ENCODE measurements at places on chromosomes 3 and 15. TPM values are rescaled to one million over a fixed set of nuclear protein-coding genes. Genes with fewer than 3 reads are reported as not detected.

The IL1RAP gene
- 11.0 TPM for total RNA-seq

The SLC38A3 gene
- total RNA-seq = not detected

The ROBO2 gene
- total RNA-seq = not detected

The ARGFX gene
- total RNA-seq = not detected

The CPNE9 gene
- not detected for total RNA-seq

The IQCH gene
- 0.98 TPM for total RNA-seq

The SCN11A gene
- total RNA-seq = 0.05 TPM

DNA sequence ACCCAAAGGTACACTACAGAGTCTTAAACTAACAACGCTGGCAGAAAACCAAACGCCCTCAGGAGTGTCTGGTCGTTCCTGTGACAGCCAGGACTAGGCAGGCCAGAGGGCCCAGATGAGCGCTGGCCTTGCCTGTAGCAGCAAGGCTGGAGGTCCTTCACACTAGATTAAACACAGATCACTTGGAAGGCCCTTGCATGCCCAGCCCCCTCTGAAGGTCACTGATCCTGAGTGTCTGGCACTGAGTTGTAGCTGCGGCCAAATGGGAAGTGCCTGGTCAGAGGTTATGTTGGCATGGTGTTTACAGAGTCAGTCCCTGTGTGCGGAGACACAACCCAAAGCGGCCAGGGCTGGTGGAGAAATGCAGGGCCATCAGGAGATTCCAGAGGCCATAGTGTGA, 58.9 kb downstream of the ZNF621 start:
- no peak for DNase-seq

DNA sequence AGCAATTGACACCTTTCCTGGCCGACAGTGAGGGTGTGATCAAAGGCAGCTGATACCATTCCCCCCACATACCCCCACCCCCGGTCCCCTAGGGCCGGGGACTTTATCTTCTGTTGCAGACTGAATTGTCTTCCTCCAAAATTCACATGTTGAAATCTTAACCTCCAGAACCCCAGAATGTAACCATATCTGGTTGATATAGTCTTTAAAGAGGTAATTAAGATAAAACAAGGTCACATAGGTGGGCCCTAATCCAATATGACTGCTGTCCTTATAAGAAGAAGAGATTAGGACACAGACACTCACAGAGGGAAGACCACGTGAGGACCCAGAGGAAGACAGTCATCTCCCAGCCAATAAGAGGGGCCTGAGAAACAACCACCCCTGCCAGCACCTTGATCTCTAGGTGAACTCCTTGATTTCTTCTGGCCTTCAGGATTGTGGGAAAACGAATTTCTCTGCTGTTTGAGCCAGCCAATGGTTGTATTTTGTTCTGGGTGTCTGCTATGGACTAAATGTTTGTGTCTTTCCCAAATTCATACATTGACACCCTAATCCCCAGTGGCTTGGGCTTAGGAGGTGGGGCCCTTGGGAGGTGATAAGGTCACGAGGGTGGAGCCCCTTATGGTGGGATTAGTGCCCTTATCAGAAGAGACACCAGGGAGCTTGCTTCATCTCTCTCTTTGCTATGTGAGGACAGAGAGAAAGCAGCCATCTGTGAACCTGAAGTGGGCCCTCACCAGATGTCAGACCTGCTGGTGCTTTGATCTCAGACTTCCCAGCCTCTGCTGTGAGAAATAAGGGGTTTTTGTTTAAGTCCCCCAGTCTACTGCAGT, 144.0 kb downstream of the CHSY1 start:
- no peak for DNase-seq

GRCh38 chr3:138338811-138339210, 9.2 kb upstream of the NME9 start:
- DNase-seq = no peak

DNA sequence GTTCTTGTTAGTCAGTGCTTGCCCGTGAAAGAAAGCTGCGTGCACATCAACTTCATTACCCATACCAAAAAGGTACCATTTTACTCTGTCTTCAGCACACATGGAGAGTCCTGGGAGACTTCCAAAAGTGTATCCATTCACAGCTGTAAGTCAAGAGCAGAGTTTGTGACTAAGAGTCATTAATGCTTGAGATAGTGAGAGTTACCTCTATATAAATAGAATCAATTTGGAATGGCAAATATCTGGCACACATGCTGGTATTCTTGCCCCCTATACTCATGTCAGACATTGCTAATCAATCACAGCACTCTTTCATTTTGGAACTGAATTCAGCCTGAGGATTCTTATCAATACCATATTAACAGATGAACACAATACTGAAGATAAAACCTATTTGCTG, 14.2 kb downstream of the CP start:
- DNase-seq = no peak

GRCh38 chr3:171095063-171095462, 68.5 kb upstream of the SLC2A2 start:
- DNase-seq = no peak

DNA sequence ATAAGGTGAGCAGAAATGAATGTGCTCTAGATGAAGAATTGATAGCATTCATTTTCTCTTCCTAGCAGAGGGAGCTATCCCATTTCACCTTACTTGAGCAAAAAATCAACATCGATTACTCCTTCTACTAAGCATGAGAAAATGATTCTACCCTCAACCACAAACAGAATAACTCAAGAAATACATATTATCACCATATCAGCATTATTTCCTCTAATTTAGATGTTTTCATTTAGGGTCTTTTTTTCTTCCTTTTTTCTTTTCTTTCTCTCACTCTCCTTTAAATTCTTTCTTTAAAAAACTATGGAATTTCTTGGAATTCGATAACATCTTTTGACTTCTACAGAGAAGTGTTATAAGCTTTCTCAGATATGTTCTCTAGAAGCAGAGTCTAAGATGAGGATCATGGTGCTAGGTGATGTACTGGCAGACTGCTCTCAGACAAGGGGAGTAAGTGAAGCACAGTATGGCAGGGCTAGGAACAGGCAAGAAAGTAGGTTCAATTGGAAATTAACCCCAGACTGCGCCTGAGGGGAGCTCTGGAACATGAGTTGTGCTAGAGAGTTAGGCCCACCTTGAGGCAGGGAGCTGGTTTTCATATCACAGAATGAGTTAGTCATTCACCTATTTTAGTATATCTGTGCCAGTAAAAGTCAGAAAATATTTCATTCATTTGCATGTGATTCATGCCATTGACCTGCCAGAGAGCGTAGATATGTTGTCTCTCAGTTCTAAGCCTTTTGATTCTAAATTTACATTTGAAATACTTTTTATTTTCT, 279.2 kb upstream of the KCNH8 start:
- peak; percentile 71 for DNase-seq

DNA sequence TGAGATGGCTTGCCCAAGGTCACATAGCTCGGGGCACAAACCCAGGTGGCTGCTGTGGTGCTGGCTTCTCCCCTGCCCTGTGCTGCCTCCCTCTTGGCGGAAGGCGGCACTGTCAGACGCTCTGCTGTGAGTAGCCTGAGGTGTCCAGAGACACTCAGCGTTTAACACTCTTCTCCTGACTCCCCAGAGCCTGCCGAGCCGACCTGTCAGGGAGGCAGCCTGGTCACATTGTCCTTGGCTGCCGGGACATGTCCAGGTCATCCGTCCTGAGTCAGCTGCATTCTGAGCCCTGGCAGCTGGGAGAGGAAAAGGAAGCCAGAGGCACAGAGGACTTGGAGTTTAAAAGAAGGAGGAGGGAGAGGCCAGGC, 4.7 kb downstream of the LMAN1L start:
- no peak for DNase-seq

- no peak for DNase-seq
Observed at GRCh38 chr3:126985132-126985985, 2.4 kb downstream of the PLXNA1 start.

DNA sequence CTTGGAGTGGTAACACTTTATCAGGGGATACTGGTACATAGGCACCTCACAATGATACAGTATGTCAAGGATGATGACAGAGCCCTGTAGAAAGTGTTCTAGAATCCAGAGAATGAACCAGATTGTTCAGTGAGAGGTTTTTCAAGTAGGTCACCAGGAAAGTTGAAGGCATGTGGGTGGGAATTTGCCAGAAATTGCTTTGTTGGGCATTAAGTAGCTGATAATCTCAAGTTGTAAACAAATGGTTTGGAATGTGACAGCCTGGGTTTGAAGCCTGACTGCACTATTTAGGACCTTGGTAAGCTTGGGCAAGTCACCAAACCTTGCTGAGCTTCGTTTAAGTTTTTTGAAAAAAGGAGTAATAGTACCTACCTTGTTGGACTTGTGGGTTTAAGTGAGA, 12.5 kb downstream of the SLC35G2 start:
- no peak for DNase-seq

GRCh38 chr3:139547666-139548065, 8.1 kb upstream of the RBP1 start:
- DNase-seq = no peak

- no peak for DNase-seq
Observed at GRCh38 chr3:149401212-149401925, 23.9 kb upstream of the TM4SF1 start.

DNA sequence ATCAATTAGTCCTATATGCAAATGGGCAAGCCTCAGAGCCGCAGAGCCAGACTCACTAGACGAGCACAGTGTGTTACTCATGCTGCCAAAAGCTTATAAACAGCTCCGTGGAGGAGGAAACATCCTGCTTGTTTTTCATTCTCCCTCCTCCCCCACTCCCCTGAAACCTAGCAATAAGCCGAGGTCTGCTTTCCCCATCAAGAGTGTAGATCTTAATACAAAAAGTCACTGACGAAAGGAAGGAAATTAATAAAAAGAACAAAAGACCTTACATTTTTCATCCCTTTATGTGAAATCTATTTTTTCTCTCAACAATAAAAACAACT, 88.5 kb downstream of the XXYLT1 start:
- peak; percentile 14 for DNase-seq

DNA sequence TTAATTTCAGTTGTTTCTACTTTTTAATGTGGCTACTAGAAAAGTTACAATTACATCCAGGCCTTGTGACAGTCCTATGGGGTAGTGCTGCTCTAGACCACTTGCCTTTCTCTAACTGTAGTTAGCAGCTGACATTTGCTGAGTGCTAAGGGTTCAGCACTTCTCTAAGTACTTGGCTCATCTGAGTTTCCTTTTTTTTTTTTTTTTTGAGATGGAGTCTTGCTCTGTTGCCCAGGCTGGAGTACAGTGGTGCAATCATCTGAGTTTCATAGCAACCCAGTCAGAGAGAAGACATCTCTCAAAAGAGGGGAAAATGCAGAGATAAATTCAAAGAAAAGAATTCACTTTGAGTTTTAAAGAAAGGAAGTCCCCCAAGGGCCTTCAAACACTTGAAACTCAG, 130.8 kb downstream of the MYLK start:
- no peak for DNase-seq

DNA sequence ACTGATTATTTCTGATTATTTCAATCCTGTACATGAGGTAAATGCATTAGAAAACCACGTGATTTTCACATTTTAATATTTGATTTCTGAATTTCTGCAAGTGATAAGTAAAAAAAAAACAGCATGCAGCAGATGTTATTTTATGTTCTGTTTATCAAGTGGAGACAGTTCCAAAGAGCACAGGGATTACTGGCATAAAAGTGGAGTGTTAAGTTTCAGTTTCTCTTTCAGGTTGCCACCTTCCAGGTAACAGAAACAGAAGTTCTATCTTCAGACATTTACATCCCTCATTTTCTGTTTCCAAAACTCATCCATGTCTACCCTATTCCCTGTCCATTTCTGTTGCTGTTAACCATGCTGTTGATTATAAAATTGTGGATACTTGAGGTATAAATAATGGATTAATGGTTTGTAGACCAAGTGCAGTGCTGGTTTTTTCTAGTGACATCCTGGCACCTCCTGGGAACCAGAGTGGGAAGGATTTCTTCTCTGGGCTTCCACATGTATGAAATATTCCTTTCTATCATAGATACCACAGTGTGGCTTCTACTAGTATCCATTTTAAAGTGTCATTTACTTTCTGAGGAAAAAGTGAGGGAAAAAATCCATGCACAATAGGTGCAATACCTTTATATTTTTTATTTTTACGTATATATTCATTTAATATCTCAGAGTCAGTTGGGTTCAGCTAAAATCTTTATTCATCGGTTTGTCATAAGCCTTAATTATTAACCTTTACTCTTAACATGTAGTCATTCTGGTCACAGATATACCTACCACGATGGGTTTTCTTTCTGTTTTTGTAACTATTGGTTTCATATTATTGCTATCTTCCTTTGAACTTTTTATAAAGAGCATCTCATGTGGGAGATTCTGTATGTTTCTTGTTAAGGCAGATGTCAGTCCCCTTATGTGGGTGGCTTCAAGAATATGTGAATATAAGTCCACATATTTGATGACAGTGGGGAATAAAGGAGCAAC, 1010.0 kb downstream of the SQOR start:
- no peak for DNase-seq

DNA sequence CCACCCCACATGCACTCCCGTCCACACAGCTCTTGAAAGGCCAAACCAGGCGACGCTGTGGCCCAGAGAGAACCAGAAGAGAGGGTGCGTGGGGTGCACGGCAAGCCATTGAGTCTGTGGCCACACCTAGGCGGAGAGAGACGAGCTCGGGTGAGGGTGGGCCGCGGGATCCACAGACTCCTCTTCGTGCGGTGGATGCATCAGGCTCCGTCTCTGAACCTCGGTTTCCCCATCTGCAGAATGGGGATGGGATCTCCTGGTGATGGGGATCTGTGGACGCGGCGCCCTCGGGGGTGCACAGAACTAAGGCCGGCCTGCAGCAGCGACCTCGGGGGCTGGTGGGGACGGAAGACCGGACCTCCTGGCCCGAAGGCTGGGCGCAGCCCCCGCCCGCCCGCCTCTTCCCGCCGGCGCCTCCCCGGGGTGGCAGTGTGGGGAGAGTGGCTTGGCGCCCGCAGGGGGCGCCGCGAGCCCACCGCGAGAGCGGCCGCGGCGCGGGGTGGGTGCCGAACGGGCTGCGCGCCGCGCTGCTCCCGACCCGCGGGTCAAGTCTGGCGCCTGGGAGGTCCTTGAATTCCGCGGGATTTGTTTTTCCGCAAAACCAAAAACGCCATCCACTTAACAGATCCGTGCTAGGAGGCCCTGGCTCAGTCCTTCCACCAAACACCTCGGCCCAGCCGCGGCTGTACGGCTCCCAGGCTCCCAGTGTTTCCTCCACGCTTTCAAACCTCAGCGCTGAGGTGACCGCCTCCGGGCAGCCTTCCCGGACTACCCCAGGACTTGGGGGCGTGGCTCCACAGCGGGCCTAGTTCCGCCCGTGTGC, 13.2 kb upstream of the ADPGK start:
- peak; percentile 26 for DNase-seq

- DNase-seq = no peak
Observed at GRCh38 chr3:14238356-14238755, 59.7 kb downstream of the LSM3 start.

- no peak for DNase-seq
Observed at GRCh38 chr3:102415553-102415952, 19.3 kb upstream of the ZPLD1 start.

DNA sequence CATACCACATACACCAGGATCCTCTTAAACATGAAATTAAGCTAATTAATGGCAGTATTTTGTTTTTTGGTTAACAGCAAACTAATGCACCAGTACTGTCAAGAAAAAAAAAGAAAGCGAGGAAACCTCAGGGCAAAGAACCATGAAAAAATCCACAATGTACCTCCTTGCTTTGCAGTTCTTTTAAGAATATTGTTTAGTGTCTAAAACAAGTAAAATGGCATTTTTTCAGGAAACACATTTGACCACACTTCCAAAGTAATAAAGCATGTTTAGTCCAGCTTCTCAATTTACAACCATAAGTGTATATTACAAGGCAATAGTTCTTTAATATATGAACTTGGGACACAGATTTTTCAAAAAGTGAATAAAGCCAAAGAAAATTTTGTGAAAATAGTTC, 26.6 kb downstream of the AAGAB start:
- no peak for DNase-seq

- no peak for DNase-seq
Observed at GRCh38 chr15:71790081-71790480, 20.3 kb upstream of the NR2E3 start.
